ENCODE measurements at places on chromosomes 5 and 9.

DNA sequence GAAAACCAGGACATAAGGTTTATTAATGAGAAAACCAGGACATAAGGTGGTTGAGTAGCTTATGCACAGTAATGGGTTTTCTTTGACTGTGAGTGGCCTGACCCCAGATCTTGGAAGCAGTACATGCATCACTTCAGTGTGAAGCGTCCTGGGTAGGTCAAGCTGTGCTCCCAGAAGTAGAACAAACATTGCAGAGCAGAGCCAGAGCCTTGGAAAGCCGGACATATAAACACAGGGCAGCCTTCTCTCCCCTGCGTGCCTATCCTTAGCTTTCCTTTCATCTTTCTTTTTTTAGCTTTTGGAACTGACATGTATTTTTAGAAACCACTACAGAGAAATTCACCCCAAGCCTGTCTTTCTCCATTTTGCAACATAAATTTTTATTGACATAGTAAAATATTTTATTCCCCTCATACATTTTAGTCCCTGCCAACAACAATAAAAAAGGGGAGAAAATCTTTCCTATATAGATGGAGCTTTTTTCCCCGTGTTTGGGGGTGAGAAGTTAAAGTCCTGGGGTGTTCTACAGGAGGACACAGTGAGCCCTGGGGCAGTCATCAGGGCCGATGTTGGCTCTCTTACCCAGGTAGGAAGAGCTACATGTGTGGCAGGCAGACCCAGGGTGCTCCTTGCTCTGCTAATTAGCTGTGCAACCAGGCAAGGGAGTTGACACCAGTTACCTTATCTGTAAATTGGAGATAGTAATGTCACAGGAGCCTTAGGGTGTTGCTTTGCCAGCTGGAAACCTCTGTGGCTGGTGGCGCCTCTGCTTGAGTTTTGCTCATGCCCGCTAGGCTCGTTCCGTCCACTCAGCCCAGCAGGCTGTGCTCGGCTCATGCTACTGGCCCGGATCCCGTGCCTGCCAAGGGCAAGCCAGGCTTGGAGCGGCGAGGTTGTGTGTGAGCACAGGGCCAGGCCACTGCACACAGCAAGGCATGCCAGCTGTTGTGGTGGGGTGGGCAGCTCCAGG is 389.6 kb downstream of the KDM4C start:
- DNase-seq, result no peak

DNA sequence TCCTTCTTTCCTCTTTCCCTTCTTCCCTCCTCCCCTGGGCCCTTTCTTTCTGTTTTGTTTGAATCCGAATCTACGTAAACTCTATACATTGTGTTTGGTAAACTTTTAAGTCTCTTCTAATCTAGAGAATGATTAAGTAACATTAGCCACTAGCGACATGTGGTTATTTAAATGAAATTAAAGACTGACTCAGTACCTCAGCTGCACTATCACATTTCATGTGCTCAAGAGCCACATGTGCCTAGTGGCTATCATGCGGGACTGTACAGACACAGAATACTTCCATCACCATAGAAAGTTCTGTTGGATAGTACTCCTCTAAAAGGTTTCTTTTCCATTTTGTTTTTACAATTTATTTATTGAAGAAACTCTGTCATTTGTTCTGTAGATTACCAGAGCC is 29.0 kb downstream of the DCTN4 start:
- no peak for DNase-seq

DNA sequence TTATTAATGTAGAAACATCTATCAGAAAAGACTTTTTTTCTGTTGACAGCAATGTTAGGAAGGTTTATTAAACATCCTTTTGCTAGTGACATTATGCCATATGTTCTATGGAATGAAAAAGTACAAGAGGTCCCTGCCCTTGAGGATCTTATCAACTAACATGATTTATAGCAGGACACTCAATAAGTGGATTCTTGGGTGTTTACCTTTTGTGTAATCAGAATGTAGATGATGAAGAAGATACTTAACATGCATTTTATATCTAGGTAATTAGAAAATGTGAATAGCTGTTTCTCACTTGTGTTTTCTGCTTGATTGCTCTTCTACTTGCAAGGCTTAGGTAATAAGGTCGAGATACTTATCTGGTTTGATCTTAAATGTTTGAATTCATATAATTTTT is 4.9 kb downstream of the HMGCR start:
- DNase-seq, result no peak

GRCh38 chr5:112635276-112635675 is 102.4 kb upstream of the APC start:
- no peak for DNase-seq

GRCh38 chr5:159944056-159944600 is 27.8 kb downstream of the ADRA1B start:
- DNase-seq, result no peak

DNA sequence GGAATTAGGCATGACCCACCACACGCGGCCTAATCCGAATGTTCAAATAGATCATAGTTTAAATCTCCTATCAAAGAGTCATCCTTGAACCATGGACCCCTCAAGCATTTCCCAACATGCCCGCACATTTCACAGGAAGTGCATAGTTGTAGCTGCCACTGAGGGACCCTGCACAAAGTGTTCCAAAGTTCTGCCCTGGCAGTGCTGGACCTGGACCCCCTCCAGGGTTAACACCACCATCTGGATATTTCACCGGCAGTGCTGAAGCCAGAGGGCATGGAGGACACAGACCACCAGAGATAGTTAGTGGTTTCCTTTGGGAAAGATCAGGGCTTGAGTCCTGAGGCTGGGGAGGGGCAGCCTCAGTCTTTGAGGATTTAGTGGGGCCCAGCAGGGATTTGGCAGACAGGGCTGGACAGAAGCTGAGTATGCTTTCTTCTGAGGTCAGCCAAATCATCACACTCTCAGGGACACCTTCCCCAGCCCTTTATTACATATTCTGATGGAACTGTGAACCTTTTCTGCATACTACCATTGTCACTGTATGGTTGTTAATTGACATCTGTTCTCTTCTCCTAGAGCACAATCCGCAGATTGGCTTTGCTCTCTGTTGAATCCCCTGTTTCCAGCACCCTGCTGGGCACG is 143.6 kb upstream of the EFNA5 start:
- no peak for DNase-seq

DNA sequence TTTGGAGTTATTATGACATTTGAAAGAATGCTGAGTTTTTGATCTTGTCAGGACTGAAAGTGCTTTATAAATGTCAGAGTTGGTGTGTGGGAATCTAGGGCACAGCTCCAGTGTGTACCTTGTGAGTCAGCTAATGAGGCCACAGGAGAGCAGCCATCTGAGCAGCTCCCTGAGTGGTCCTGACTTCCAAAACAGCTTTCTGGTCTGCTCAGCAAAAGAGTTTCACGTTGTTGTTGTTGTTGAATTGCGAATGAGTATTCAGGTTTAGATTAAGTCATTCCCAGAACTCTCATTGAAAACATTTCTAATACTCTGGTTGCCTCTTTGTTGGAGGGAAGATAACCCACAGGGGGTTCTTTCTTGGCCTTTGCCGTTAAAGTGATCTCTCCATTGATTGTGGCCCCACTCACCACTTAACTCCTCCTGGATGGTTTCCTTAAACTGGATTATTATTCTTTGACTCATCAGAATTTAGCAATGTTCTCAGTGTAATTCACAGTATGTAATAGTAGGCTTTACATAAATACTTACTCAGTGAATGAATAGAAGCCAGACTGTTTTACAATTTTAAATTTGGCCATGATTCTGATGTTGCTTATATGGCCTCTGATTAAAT is 125.1 kb upstream of the SGCD start:
- DNase-seq, result no peak

GRCh38 chr5:54537725-54538124 is 20.2 kb downstream of the SNX18 start:
- DNase-seq, result no peak

- no peak for DNase-seq
Observed at GRCh38 chr5:150117945-150118560, 31.7 kb upstream of the CSF1R start.

- no peak for DNase-seq
Observed at GRCh38 chr9:121185178-121185745, 16.4 kb downstream of the RAB14 start.

- DNase-seq, result no peak
Observed at GRCh38 chr9:98944057-98944733, 488 bp downstream of the COL15A1 start.

- DNase-seq, result no peak
Observed at GRCh38 chr5:139974661-139975060, 68.4 kb downstream of the NRG2 start.

DNA sequence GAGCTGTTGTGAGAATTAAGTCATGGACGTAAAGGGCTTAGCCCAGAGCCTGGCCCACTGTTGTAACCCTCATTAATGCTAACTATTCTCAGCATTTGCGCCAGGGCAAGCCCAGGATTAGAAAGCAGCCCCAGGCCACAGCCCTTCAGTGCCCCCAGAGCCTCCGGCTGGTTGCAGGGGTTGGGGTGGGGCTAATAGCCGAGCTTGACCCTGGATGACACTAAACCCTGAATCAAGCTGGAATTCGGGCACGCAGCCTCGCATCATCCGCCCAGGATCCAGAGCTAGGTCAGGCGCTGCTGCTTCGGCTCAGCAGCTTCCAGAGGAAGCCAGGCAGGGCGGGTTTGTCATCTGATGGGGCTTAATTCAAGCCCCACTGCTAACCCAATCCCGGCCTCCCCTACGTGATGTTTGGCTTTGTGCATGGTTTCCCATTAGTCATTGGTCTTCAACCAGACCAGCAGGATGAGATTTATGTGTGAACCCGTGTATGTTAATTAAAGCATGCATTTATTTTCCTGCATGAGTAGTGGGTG is 1.2 kb upstream of the MEGF9 start:
- no peak for DNase-seq

DNA sequence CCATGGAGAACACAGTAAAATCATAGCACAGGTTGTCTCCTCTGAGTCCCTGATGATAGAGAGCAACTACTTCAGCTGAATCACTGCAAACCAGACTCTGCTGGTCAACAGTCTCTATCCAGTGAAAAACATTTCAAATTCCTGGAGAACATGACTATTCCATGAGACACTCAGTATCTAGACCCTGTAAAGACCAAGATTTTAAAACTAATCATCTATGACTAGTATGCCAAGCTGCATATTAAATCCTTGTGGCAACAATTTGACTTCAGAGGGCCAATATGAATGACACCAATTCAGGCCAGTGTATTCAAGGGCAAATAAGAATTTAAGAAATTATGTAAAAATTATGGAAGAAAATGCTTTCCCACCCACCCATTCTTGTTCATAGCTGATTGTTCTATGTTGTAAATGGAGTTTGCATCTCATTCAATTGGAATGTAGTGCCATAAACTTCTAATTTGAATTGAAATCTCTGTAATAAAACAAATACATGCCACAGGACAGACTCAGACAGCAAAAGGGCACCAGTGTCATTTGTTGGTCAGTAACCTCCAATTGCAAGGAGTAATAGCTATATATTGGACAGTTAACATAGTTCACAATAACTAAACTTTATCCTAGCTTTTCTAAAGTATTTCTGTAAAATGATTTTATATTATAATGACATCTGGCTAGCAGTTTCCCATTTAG is 80.1 kb upstream of the LPAR1 start:
- no peak for DNase-seq

- no peak for DNase-seq
Observed at GRCh38 chr5:160269017-160269416, 39.7 kb downstream of the FABP6 start.

DNA sequence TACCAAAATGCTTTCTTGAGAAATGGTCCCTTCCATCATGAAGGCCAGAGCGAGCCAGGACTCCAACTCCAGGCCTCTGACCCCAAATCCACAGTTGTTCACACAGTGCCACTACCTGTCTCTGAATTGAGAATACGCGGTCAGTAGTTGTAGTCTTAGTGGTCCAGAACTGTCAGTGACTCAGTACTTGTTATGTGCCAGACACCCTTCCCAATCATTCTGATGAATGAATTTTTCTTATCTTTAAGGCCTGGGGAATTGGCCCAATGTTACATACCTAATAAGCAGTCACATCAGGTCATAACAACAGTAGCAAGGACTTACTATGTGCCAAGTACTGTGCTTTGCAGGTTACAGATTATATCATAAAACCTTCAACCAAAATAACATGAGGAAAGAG is 72.7 kb upstream of the RARS1 start:
- DNase-seq, result no peak

GRCh38 chr9:107586493-107586892 is 96.9 kb upstream of the KLF4 start:
- no peak for DNase-seq

GRCh38 chr5:39440192-39440957 is 15.6 kb upstream of the DAB2 start:
- no peak for DNase-seq

GRCh38 chr5:171846323-171846722 is 60.7 kb downstream of the SMIM23 start:
- DNase-seq, result no peak

GRCh38 chr5:54523534-54523933 is 6.0 kb downstream of the SNX18 start:
- no peak for DNase-seq

GRCh38 chr5:18772475-18772874 is 1138.2 kb downstream of the TAF11L14 start:
- no peak for DNase-seq

DNA sequence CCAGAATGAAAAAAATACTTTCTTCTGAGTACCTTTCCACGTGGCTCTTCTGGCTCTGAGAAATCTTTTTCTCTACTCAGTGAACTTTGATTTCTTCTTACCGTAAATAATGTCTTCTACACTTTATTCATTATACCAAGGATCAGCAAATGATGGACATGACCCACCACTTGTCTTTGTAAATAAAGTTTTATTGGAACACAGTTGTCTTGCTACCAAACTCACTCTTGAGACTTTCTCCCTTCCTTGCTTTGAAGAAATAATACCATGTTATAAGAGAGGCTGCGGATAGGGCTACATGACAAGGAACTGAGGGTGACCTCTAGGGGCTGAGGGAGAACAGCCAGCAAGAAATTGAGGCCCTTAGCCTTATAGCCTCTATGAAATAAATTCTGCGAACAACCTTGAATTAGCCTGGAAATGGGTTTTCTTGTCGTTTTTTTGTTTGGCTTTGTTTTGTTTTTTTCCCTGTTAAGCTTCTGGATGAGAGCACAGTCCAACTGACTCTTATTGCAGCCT is 212.5 kb downstream of the COMMD10 start:
- DNase-seq, result no peak

- no peak for DNase-seq
Observed at GRCh38 chr9:117564839-117565238, 139.4 kb upstream of the TLR4 start.

GRCh38 chr5:97553604-97554452 is 370.8 kb upstream of the RIOK2 start:
- DNase-seq, result no peak

GRCh38 chr5:159849437-159850083 is 66.7 kb upstream of the ADRA1B start:
- DNase-seq, result no peak

GRCh38 chr5:88881571-88881971 is 1.4 kb downstream of the MEF2C start:
- no peak for DNase-seq

GRCh38 chr5:135934939-135935338 is 19.8 kb downstream of the LECT2 start:
- no peak for DNase-seq

- DNase-seq, result no peak
Observed at GRCh38 chr5:9365512-9365911, 180.4 kb downstream of the SEMA5A start.

All from activated CD8-positive, alpha-beta memory T cell treated with anti-CD3 and anti-CD28 coated beads, Interleukin-2, amount 50 U/mL, for 4 hours (primary cell).